Kidney tubule cell (primary cell): ENCODE measurements at places on chromosomes 7 and 10.

- DNase-seq = no peak
Measured at GRCh38 chr10:61618388-61618961, 44.3 kb upstream of the CABCOCO1 start.

DNA sequence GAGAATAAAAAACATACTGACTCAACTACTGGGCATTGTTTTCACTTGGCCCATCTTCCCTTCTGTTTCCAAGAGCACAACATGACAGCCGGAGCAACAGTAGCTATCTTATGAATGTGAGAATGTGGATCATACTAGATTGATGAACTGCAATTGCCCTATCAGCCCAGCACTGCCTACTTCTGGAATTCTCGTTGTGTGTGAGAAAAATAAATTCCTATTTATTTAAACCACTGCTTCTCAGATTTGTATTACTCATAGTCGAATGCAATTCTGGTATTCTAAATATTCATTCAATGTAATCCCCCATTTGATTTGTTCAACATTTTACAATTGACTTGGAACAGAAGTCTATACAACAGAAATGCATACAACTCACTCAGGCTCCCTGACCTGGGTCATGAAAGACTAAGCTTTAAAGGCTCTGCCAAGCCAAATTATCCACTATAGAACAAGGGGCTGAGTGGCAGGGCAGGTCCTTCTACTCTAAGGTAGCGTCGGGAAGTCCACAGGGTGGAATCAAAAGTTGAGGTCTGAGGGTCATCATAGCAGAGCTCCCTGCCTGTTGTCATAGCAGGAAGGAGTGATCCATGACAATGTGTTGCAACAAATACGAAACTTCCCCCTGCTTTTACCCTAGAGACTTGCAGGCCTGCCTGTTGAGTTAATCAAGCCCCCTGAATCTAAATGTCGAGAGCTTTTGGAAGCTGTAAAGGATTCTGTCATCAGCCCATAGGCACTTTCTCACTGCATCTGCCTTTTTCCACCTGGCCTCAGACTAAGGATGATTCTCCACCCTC, 12.4 kb upstream of the JAZF1 start:
- DNase-seq = no peak

GRCh38 chr10:72622271-72622670, 3.6 kb downstream of the MICU1 start:
- DNase-seq = no peak

DNA sequence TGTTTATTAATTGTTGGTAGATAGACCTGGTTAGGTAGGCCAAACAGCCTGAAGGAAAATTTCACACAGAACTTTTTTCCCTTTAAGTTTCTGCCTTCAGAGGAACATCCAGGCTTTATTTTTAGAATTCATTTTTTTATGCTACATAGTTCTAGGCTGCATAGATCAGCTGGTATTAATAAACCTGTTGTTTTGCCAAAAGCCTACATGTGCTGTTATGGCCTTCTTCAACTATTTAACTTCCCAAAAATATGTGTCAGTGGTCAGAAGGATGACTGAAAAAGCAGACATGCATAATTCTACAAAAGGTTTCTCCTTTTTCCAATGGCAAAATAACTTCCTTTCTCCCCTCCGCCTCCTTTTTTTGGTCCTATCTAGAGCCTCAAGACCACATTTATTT, 303.0 kb upstream of the DKK1 start:
- no peak for DNase-seq

DNA sequence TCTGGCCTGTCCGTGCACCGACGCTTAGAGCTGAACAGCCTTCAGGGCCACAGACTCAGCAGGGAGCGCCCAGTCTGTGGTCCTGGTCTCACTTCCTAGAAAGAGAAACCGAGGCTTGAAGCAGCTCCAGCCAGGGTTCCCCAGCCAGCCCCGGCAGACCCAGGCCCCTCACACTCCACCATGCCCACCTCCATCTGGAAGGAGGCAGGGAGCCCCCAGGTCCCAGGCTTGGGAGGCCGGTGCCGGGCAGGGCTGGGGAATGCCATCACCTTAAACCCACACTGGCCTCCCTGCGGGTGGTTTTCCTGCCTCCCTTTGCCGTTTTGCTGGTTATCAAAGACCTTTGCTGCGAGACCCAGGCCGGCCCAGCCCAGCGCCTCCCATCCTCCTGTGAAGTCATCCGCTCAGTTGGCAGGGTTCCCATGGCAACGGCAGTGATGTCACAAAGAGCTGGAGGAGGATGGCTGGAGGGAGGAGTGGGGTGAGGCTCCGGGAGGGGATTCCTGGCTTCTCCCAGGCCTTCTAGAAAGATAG, 24.0 kb downstream of the ELFN1 start:
- DNase-seq = peak; percentile 17

DNA sequence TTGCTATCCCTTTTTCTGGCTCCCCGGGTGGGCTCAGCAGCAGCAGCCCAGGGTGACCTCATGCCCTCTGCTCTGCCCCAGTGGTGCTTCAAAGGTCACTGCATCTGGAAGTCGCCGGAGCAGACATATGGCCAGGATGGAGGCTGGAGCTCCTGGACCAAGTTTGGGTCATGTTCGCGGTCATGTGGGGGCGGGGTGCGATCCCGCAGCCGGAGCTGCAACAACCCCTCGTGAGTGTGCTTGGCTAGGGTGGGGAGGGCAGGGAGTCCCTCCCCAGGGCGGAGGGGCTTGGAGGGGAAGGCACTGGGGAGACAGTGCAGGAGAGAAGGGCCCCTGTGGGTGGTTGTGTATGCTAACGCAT, 46.4 kb downstream of the TBATA start:
- DNase-seq = no peak

DNA sequence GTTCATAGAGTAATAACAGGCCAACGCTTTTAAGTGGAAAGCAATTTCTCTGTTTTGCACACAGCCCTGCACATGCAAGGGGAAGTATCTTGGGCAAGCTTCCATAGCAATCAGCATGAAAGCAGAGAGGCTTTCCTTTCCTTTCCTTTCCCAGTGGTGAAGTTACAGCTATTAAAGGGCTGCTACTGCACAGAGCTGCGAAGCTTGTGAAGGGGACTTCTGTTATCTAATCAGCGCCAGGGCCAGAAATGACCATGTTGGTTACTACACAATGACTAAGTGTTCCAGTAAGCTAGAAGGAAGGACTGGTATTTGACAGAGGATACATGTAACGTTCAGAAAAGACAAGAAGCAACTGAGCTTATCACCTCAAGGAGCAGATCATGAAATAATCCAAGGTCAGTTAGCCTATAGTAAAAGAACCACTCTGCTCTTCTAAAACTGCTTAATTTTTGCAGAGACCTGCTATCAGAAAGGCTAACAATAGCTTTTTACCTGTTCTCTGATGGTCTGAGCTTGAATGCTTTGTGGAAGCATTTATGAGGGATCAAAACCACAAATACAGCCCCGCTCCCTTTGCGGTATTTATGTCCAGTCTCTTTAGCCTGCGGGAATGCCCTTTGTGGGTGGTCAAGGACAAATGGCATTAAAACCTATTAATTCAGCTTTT, 45.9 kb downstream of the SGMS1 start:
- DNase-seq = peak; percentile 59

GRCh38 chr7:130393101-130393561, 12.8 kb downstream of the CPA1 start:
- peak; percentile 20 for DNase-seq

DNA sequence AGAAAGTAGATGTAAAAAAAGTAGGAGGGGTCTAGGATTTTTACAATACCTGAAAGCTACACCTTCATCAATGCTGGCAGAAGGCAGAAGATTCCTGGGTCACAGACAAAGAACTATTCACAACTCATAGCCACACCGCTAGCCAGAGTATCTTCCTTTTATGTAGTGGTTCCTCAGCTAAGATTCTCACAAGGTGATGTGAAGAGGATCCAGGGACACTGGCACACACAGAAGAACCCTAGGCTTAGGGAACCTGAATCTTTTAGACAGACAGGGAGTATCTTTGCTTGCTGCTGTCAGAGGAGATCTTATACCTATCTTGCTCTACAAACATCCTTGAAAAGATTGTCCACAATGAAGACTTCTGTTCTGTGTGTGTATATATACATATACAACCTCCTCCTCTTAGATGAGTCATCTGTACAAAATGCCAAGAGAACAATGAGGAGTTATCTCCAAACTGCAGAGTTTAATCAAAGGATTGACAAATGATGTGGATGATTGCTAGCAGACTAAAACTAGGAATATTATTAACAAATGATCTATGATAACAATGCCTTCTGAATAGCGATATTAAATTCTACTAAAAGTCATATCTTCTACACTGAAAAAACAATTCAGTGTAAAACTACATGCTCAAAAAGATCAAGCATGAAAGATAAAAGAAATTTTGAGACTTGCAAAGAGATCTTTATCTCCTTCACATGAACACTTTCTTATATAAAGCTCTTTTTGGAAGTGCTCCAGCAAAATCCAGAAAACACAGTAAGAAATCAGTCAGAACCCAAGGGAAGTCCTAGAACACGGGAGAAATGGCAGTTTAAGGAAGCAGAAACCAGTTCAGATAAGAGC, 409.3 kb downstream of the PARD3 start:
- DNase-seq = peak; percentile 45

- no peak for DNase-seq
Measured at GRCh38 chr10:131998050-131998844, 16.5 kb upstream of the BNIP3 start.

DNA sequence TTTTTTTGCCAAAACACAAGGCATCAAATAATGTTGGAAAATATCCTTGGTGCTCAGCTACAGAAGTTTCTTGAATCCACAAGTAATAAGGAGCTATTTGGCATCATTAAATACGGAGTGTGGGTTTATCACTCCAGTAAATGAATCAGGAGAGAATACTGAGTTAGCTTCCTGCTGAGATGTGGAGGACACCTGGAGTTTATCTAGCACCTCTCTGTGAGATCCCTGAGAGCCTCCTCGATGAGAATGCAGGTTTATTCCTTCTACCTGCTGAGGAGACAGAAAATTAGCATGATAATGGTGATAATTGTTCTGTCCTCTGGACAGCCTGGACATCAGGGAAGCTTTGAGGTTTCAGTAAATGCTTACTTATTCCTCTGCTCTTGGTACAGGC, 40.5 kb downstream of the NRG3 start:
- no peak for DNase-seq
